ENCODE measurements at places on chromosomes 3 and 15.
A peak's percentile ranks its signal among the peaks of the same experiment; 100 is the strongest.

DNA sequence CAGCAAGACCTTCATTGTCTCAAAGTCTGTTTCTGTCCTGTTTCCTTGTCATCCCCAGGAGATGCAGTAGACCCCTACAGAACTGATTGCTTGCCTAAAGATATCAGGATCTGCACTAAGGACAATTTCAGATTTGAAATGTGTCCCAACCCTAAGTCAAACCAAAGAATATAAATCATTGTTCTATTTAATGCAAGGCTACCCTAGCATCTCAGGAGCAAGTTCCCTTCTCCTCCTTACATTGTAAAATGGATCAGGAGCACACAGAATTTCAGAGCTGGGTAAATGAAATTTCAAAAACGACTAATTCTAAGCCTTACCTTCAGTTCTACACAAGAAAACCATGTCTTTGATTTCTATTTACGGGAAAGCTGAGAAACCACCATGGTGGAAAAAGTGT is 360.9 kb upstream of the KCNH8 start:
- no peaks in the 10 kb centered on the region for H3K27me3 ChIP-seq
- no peaks in the 10 kb centered on the region for H3K36me3 ChIP-seq
- H3K27ac ChIP-seq = no peak overlapping the region
- H3K4me1 ChIP-seq = no peaks in the 10 kb centered on the region

DNA sequence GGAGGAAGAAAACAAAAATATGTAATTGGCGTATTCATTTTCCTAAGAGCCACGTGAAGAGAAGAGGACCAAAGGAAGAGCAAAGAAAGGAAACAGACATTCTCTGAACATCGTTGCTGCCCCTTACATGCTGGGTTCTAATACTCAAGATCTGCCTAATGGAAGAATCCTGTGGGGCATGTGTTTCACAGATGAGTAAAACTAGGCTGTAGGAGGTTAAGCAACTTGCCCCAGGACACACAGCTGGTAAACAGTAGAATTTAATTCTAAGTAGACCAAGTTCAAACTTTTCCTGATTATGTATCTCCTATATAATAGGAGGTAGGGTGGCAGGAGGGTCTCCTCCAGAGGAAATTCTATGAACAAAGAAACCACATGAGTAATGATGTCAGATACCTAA is 106.1 kb upstream of the TNFAIP8L3 start:
- no peak overlapping the region for H3K4me3 ChIP-seq
- no peak for DNase-seq
- H3K27ac ChIP-seq = no peak overlapping the region
- peaks cover 4% of the 10 kb centered on the region for H3K4me1 ChIP-seq
- no peaks in the 10 kb centered on the region for H3K27me3 ChIP-seq
- H3K36me3 ChIP-seq = no peaks in the 10 kb centered on the region

DNA sequence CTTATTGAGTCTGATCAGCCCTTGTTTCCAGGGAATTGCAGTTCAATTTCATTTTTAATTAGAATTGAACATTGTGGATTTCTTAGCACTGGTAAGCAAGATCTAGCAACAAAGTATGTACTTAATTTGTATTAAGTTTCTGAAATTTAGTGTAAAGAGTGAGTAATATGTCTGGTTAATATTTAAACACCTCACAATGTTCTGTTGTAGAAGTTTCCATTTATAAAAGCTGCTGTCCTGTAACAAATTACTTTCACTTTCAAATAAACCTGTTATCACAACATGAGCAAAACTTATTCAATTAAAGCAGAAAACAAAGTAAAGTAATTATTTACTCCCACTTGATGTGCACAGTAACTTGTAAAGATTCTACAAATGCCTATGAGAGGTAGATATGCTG is 448.5 kb downstream of the NAALADL2 start:
- no peak for DNase-seq
- no peaks in the 10 kb centered on the region for H3K36me3 ChIP-seq
- no peaks in the 10 kb centered on the region for H3K27me3 ChIP-seq
- no peak overlapping the region for H3K4me3 ChIP-seq
- H3K27ac ChIP-seq = no peak overlapping the region

DNA sequence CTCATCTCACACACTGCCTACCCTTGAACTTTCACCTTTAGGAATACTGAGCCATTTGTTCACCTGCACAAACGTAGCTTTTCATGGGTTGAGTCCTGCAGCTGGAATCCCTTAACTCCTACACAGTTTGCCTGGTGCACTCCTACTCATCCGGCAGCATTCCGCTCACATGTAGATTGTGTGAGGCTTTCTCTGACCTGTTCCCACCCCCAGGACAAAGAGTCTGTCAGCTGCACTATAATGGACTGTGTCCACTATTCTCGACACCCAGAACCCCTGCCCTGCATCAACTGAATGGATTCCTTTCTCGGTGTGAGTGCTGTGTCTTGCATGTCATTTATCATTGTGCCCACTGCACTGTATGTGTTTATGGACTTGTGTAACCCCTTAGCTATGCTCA is 54.9 kb downstream of the EPHB3 start:
- H3K4me3 ChIP-seq = no peak overlapping the region
- H3K4me1 ChIP-seq = peaks cover 15% of the 10 kb centered on the region
- H3K36me3 ChIP-seq = no peaks in the 10 kb centered on the region
- peak overlapping the region; percentile 15 for H3K27ac ChIP-seq

GRCh38 chr15:90407871-90408317 is 19.9 kb downstream of the IQGAP1 start:
- no peaks in the 10 kb centered on the region for H3K4me1 ChIP-seq
- no peaks in the 10 kb centered on the region for H3K36me3 ChIP-seq
- no peak overlapping the region for H3K4me3 ChIP-seq
- no peaks in the 10 kb centered on the region for H3K27me3 ChIP-seq

DNA sequence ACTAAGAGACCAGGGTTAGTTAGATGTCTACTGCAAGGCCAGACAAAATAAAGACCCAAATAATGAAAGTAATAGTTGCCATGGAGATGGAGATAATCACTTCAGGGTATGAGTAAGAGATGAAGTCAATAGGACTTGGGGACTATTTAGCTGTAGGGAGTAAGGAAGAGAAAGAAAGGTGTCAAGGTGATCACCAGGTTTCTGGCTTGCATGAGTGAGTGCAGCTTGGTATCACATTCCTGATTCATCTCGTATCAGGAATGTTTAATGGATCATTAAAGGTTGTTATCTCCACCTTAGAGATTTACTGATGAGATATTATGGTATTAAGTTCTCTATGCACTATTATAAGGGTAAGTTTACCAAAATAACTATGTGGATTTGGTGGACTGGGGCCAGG is 357.4 kb upstream of the ATP11B start:
- H3K27ac ChIP-seq = no peak overlapping the region
- H3K4me1 ChIP-seq = no peaks in the 10 kb centered on the region
- H3K36me3 ChIP-seq = no peaks in the 10 kb centered on the region
- no peaks in the 10 kb centered on the region for H3K27me3 ChIP-seq

- H3K4me3 ChIP-seq = no peak overlapping the region
- H3K4me1 ChIP-seq = peaks cover 31% of the 10 kb centered on the region
- no peak for DNase-seq
- H3K27ac ChIP-seq = no peak overlapping the region
- no peaks in the 10 kb centered on the region for H3K27me3 ChIP-seq
Observed at GRCh38 chr3:129317848-129318247, 39.2 kb downstream of the HMCES start.
